Esophagus squamous epithelium (tissue), 5 donors: ENCODE measurements at places on chromosomes 6 and 20.

DNA sequence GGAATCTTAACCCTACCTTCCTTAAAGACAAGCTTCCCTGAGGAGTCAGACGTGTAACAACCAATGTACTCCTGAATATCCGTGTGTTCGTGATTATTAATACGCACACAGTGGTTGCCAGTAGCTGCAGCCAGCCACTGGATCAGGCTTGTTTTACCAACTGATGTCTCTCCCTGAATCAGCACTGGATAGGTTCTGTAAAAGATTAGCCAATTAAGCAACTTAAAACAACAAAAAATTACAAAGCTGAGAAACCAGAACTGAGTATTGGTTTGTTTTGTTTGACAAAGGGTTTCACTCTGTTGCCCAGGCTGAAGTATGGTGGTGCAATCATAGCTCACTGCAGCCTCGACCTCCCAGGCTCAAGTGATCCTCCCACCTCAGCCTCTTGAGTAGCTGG is 69.3 kb downstream of the MDN1 start:
- no peak for DNase-seq
- peaks cover 17% of the 10 kb centered on the region for H3K36me3 ChIP-seq
- H3K27ac ChIP-seq: no peak overlapping the region
- no peaks in the 10 kb centered on the region for H3K4me1 ChIP-seq
- H3K4me3 ChIP-seq: no peak overlapping the region

- H3K27me3 ChIP-seq: no peaks in the 10 kb centered on the region
- H3K4me3 ChIP-seq: no peak overlapping the region
- H3K4me1 ChIP-seq: no peaks in the 10 kb centered on the region
- no peaks in the 10 kb centered on the region for H3K36me3 ChIP-seq
- no peak for DNase-seq
- no peak overlapping the region for H3K27ac ChIP-seq
Measured at GRCh38 chr6:130288065-130288464, 65.3 kb upstream of the SAMD3 start.

- no peak for DNase-seq
- no peak overlapping the region for H3K4me3 ChIP-seq
- H3K4me1 ChIP-seq: peaks cover 7% of the 10 kb centered on the region
- no peaks in the 10 kb centered on the region for H3K27me3 ChIP-seq
- no peak overlapping the region for H3K27ac ChIP-seq
- H3K36me3 ChIP-seq: no peaks in the 10 kb centered on the region
Measured at GRCh38 chr6:110055387-110055735, 77.2 kb downstream of the GPR6 start.

DNA sequence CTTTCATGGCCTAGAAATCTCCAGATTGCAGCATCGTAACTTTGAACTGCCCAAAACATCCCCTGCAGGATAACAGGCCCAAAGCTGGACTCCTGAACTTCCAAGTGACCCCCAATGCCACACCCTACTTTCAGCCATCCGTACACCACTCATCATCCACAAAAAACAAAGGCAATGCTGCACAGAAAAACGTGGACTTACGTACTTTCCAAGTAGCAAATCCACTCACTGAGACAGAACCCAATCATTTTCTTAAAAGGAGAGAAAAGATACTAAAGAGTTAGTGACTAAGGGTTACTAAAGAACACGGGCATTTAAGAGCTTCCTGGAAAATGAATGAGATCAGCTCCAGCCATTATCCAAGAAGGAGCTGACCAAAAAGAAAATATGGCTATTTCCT is 211.0 kb downstream of the WDR27 start:
- peaks cover 14% of the 10 kb centered on the region for H3K4me1 ChIP-seq
- DNase-seq: no peak
- H3K36me3 ChIP-seq: no peaks in the 10 kb centered on the region
- H3K4me3 ChIP-seq: no peak overlapping the region
- H3K27me3 ChIP-seq: no peaks in the 10 kb centered on the region
- peak overlapping the region; percentile 48 for H3K27ac ChIP-seq

- peak overlapping the region; percentile 92 for H3K27ac ChIP-seq
- peaks cover 65% of the 10 kb centered on the region for H3K4me1 ChIP-seq
- no peaks in the 10 kb centered on the region for H3K36me3 ChIP-seq
- no peaks in the 10 kb centered on the region for H3K27me3 ChIP-seq
Measured at GRCh38 chr6:138035070-138035469, 72.1 kb downstream of the PERP start.

DNA sequence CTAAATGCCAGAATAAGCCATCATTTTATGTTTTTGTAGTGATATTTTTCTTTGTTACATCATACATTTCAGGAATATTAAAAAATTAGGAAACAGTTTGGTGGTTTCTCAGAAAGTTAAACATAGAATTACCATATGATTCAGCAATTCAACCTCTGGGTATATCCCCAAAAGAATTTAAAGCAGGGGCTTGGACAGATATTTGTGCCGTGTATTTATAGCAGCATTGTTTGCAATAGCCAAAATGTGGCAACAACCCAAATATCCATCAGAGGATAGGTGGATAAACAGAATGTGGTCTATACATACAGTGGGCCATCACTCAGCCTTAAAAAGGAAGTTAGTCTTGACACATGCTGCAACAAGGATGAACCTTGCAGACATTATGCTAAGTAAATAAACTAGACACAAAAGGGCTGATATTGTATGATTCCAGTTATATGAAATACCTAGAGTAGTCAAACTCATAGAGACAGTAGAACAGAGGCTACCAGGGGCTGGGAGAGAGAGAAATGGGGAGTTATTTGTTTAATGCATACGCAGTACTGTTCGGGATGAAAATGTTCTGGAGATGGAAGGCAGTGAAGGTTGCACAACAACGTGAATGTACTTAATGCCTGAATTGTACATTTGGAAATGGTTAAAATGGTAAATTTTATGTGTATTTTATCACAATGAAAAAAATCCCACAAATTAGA is 18.9 kb upstream of the TRAF3IP2 start:
- DNase-seq: no peak
- H3K27me3 ChIP-seq: no peaks in the 10 kb centered on the region
- no peaks in the 10 kb centered on the region for H3K36me3 ChIP-seq
- H3K4me3 ChIP-seq: no peak overlapping the region

DNA sequence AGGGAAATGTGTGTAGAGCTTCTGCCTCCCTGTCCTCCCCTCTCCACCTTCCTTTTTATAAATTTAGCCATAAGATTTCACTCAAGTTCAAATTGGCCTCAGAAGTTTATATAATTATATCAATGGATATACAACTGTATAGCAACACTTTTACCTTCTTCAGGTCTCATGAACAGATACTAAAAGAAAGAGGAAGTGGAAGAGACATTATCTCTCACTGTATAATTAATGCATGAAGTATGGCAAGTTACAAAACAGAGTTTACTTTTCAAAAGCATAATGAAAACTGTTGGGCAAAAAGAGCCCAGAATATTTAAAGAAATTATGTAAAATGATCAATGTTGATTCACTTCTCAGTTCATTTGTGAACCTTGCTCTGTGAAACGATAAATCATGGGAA is 99.7 kb downstream of the PDE7B start:
- no peaks in the 10 kb centered on the region for H3K27me3 ChIP-seq
- no peak for DNase-seq
- no peaks in the 10 kb centered on the region for H3K36me3 ChIP-seq
- no peak overlapping the region for H3K4me3 ChIP-seq
- H3K27ac ChIP-seq: no peak overlapping the region
